ENCODE measurements at places on chromosomes 7 and 10. TPM values are rescaled to one million over a fixed set of nuclear protein-coding genes. Genes with fewer than 3 reads are reported as not detected.

The TRIL gene
- 2.9 TPM for total RNA-seq

The CNPY1 gene
- not detected for total RNA-seq

The FAM13C gene
- 59.0 TPM for total RNA-seq

The PPP1R3A gene
- total RNA-seq: 0.06 TPM

The SPDYE18 gene
- total RNA-seq: 1.1 TPM

The HOXA1 gene
- 0.37 TPM for total RNA-seq

The CDCA7L gene
- 51.1 TPM for total RNA-seq

The ASZ1 gene
- total RNA-seq: 0.40 TPM

All from lung (tissue), 17 donors.